GM13976 (cell line): ENCODE measurements at places on chromosomes 13 and 19.

- DNase-seq: no peak
These were observed 49.8 kb downstream of the KLF2 start for GRCh38 chr19:16374436-16374835.

GRCh38 chr13:33033986-33034385 is 17.8 kb downstream of the KL start:
- DNase-seq: no peak

- peak; percentile 60 for DNase-seq
These were observed 1.8 kb downstream of the ZNF114 start for GRCh38 chr19:48271531-48272151.

- no peak for DNase-seq
These were observed 872.0 kb upstream of the GPC6 start for GRCh38 chr13:92354583-92354982.

GRCh38 chr13:51230477-51231105 is 8.4 kb downstream of the FAM124A start:
- no peak for DNase-seq

GRCh38 chr13:76470991-76471390 is 415.2 kb downstream of the KCTD12 start:
- no peak for DNase-seq

GRCh38 chr19:33437393-33437820 is 63.9 kb downstream of the CEBPG start:
- DNase-seq: no peak

- no peak for DNase-seq
These were observed 75.2 kb upstream of the UBL3 start for GRCh38 chr13:29925457-29926097.

GRCh38 chr13:42400188-42400833 is 128.4 kb downstream of the AKAP11 start:
- DNase-seq: no peak

- DNase-seq: peak; percentile 98
These were observed at the start of gene RFX2 for GRCh38 chr19:6110360-6110977. Gene RFX2, minus strand, starts transcription at chr19:6110500. Its CDS starts 63,004 bp downstream, at chr19:6047496.

DNA sequence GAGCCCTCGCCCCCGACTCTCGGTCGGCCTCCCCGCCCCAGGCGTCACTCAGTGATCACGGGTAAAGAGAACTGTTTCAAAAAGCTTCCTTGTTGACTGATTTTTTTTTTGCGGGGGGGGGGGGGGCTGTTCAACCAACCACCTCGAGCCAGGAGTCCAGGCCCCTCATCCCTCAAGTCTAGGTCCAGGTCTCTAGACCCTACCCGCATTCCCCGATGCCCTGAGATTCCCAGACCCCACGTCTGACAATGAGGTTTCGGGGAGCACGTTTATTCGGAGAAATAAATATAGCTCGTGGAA is 4.3 kb downstream of the HRC start:
- DNase-seq: no peak

DNA sequence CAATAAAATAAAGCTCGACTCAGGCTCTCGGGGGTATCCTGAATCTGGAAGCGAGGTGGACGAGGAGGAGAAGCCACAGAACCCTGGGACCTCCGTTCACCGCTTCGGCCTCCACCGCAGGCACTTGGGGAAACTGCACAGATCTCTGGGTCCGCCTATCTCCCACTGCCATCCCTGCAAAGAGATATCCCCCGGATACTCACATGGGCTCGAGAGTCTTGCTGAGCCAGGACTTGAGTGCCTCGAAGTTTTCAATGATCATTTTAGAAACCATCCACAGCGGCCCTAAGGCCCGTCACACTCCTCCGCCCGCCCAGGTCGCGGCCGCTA is 589 bp downstream of the RBM26 start:
- DNase-seq: no peak

DNA sequence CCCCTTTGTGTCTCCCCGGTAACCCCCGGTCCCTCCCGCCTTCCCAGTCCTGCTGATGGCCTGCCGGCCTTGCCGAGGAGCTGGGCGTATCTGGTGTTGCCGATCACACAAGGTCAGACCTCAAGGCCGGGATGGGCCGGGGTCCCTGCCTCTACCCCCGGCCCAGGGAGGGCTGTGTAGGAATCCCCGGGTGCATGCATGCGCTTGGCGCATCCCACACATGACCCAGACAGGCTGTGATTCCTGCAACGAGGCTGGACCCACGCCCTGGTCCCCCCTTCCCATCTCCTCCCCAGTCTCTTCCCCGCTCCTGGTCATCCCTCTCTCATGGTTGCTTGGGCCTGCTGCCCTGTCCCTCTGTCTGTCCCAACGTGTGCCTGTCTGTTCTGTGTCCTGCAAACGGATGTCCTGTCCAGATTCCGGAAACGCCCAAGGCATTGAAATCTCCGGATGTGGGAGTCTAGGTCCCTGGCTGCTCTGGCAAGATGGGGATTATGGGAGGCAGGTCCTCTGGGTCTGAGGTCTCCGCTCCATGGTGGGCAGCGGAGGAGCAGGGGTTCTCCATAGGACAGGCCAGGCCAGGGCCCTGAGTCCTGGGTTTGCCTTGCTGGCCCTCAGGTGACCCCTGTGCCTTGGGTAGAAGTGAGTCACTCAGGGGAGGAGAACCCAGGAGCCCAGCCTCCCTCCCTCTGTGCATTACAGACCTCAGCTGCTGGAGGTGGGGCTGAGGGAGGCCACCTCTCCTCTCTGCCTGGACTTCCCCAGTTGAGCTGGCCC is 1.6 kb downstream of the PKN1 start:
- DNase-seq: peak; percentile 42

DNA sequence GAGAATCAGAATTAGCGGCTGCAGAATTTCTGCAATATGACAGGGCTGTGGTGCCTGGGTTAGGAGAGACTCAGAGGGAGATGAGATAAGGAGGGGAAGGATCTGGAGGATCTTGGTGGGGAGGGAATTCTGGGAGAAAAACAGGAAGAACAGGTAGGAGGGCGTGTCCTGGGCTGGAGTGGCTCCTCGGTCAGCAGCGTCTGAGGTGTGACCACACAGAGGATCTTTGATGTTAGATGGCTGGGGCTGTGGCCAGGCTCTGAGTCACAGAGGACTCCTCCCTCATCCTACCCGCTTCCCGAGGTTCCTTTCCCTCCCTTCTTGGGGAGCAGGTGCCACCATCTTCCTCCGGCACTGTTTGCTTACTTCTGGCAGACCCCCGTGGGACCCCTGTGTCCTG is 6.4 kb upstream of the KLK6 start:
- no peak for DNase-seq

DNA sequence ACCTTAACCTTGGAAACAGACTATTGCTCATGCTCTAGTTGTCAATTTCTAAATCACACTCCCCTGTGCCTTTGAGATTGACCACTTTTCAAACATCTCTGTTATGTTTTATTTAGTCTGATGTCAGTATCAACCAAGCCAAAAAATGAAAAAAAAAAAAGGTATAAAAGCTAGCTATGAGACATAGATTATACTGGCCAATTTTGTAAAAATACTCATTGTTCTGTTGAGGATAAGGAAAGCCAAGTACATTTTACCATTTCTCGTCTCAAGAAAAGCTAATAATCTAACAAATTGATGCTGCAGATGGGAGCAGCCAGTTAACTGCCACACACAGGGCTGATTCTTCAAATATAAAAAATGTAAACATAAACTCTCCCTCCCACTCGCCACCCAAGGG is 572.6 kb upstream of the KLF12 start:
- no peak for DNase-seq

DNA sequence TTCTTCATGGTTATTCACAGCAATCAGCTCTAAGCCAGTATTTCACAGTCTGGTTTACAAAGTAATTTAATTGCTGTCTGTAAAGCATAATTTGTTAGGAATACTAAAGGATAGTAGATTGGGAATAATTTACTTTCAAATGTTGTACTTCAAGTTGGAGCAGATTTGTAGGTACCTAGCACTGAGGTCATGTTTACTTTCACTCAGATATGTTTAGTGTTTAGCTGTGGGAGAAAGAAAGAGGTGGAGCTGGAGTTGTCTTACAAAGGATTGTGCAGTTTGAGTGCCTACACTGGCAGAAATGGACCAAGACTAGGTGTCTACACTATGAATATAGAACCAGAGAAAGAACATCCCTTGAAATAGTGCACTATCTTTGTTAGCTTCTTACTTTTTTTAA is 464.6 kb downstream of the PCDH9 start:
- DNase-seq: no peak

- no peak for DNase-seq
These were observed 9.0 kb downstream of the F2RL3 start for GRCh38 chr19:16897856-16898161.

DNA sequence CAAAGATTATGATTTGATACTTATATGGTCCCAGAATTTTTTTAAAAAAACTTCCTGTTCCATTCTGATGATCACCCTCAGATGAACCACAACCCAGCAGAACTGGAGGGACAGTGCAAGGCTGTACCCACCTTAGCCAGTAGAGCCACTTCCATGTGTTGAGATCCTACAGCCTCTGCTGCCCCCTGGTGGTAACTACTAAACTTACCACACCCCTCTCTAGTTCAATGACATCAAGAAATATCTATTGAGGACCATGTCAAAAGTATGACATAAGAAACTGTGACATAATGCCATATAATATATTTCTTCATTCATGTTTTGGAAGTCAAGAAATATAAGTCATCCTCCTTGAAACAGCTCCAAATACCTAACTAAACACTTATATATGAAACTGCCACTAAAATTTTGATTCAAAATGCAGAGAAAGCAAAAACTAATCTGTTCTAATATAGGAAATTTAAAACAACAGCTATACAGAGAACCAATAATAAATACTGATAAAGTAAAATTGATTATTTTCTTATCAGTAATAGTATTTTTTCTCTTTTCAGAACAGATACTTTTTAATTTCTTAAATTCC is 412.6 kb downstream of the KCTD12 start:
- peak; percentile 25 for DNase-seq

GRCh38 chr13:106488076-106488475 is 47.4 kb downstream of the EFNB2 start:
- no peak for DNase-seq

DNA sequence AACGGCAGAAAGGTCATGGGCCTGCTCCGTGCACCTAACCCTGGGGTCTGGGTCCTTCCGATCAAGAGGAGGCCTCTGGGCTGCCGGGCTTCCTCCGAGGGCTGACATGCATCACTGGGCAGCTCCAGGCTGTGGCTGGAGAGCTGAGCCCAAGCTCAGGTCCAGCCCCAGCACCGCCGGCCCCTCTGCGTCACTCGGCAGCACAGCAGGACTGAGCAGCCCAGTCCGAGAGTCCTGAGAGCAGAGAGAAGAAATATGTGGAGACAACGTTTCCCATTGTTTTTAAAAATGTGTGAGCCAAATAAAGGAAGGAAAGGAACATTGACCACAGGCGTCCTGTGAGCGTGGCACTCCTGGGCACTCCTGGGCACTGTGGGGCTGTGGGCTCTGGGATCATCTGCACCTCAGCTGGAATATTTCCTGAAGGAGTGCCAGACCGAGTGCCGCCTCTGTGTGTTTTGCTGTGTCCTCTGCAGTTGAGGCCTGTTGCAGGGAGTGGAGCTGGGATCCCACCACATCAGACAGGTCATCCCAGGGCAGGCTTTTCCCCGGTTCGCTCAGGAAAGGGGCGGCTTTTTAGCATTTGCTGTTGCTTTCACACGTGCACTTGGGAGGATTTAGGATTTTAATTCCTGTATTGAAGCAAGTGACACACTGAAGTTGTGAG is 37.8 kb upstream of the TFDP1 start:
- no peak for DNase-seq

- no peak for DNase-seq
These were observed 1.9 kb upstream of the PLPPR3 start for GRCh38 chr19:823565-824121.

DNA sequence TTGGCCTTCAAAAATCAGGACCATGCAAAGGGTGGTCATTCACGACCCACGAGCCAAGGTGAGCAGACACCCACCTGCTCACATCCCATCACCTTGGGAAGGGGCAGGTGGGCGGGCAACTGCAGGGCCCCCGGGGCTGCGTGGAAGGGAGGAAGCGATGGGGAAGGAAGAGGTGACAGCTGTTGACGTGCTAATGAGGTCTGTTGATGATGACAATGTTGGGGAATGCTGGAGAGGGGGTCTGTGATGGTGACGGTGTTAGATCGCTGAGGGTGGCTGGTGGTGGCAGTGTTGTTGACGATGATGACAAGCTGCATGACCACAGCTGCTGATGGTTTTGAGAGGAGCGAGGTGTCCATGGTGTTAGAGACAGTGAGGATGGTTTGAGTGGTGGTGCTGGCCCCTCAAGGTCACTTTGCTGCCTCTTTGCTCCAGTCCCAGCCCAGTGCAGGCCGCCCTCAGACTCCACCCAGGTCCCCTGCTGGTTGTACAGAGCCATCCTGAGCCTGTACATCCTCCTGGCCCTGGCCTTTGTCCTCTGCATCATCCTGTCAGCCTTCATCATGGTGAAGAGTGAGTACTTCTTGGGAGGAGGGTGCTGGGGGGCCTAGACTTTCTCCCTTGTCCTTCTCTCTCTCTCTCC is 900 bp downstream of the MCEMP1 start:
- DNase-seq: no peak

DNA sequence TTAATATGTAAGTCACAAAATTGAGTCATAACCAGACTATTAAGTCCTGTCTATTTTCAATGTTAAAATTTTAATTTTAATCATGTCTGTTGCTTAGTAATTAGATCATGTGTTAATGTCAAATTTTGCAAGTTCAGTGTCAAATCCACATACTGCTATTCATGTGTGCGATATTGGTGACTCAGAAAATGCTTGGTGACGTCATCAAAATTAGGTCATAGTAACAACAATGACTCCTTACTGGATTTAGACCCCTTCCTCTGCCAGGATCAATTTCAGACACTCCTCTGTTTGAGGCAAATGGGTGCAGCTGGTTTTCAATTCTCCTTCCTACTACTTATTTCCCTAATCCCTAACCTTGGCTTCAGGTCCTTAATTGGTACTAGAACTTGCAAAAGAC is 1394.3 kb upstream of the SLC10A2 start:
- DNase-seq: no peak

GRCh38 chr19:43362745-43363144 is 9.3 kb downstream of the CD177 start:
- no peak for DNase-seq

- DNase-seq: peak; percentile 44
These were observed 2.2 kb upstream of the KCNC3 start for GRCh38 chr19:50331221-50331993.

- DNase-seq: no peak
These were observed 3.4 kb upstream of the PTBP1 start for GRCh38 chr19:793806-794205.

- no peak for DNase-seq
These were observed 39.1 kb downstream of the TRPM4 start for GRCh38 chr19:49196527-49197240.

DNA sequence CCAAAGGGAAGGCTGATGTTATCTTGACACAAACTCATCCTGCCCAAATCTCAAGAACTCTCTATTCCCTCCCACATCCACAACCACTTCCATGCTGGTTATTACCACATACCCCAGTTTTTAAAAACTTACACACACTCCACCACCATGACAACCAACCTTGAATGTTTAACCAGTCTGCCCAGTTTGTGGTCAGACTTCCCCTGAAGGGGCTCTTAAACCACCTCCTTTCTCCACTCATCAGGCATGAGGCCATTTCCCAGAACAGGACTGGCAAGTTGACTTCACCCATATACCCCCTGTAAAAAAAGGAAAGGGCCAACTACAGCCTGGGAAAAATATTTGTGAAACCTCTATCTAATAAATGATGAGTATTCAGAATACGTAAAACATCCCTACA is 12.4 kb upstream of the ZSCAN4 start:
- no peak for DNase-seq
